Stimulated activated effector memory CD8-positive, alpha-beta T cell treated with anti-CD3 and anti-CD28 coated beads, Interleukin-12 subunit alpha, Interleukin-12 subunit beta, amount 100 ng/mL, for 72 hours (primary cell): ENCODE measurements at places on chromosomes 12 and 14.

- no peak for DNase-seq
Measured at GRCh38 chr12:123153906-123154305, 3.0 kb upstream of the PITPNM2 start.

GRCh38 chr14:91008759-91009409, 51.6 kb downstream of the RPS6KA5 start:
- DNase-seq: no peak

- no peak for DNase-seq
Measured at GRCh38 chr14:105153739-105154475, 14.7 kb downstream of the JAG2 start.

DNA sequence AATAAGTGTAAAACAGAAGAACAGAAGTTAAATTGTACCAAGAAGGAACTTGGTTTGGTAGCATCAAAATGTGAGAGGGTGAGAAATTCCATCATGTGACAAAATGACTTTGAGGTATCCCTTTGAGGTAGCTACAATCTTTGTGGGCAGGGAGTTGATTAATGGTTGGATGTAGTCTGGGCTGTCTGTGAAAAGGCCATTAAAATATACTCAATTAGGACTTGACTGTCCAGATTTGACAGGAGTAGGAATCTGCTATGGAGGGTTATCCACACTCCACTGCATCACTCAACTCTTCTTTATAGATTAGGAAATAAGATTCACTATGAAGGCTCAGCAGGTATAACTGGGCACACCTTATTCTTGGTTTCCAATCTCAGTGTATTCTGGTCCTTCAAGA, 7.4 kb upstream of the YBX3 start:
- no peak for DNase-seq

DNA sequence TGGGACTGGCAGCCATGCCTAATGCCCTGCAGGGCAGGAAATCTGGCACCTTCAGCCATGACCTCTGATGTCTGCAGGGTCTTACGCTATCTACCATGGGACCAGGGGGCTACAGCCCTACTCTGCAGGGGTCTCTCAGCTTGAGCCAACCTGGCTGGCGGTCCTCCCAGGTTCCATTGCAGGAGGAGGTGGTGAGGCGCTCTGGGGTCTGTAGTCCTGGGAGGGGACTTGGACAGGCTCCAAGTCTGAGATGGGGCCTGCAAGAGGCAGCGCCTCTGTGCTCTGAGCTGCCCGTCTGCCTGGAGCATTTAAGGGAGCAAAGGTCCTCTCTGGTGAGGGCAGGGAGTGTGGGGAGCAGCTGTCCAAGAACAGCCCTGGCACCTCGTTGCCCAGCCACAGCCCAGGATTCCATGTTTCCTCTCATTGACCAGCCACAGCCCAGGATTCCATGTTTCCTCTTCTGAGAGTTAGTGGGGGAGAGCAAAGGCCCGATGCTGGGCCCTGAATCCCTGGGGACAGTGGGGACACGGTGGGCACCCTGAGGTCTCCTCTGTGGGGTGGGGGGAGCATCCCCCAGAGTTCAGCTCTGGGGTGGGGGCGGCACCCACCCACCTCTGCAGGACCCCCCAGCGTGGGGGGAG, 655 bp downstream of the PLD4 start:
- DNase-seq: no peak

GRCh38 chr12:6347367-6348338, 5.8 kb upstream of the TNFRSF1A start:
- DNase-seq: no peak

DNA sequence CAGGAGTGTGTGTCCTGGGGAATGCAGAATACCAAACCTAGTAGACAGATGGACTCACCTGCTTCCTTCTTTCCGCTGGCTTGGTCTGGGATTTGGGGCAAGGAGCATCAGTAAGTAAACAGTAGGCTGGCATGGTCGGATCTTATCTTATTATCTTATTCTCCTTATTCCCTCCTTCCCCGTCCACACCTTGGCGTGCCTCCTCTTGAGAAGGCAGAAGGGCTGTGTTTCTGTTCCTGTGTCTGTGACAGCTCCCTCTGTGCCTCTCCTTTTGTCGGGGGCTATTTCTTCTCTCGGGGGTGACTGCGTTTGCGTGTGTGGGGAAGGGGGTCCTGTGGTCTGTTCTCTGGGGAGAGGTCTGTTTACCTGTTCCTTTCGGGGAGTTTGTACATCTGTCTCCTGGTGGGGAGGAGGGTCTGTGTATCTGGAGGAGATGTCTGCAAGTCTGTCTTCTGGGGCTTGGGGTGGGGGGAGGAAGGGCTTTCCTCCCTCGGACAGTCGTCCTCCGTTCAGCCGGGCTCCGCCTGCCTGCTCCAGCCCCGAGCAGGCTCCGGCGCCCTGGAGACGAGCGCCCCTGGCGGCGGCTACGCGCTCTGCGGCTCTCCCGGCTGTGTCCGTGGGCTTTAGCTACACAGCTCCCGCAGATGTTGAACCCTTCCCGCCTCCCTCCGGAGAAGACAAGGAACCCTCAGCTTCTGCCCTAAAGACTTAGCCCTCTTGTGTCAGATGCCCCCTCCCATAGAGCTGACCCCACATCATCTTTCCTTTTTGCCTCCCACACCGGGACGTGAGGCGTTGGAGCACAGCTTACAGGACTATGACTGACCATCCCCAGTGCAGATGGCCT, 4.4 kb downstream of the KRT86 start:
- peak; percentile 87 for DNase-seq

GRCh38 chr14:104898870-104899510, 25.7 kb upstream of the PLD4 start:
- DNase-seq: no peak

GRCh38 chr12:132560614-132561426, 49.6 kb downstream of the LRCOL1 start:
- DNase-seq: peak; percentile 85

- no peak for DNase-seq
Measured at GRCh38 chr14:87002776-87003175, 990.2 kb downstream of the GALC start.

GRCh38 chr14:85471156-85471555, 58.8 kb upstream of the FLRT2 start:
- DNase-seq: no peak
